ENCODE measurements at places on chromosomes 4 and X.
A peak's percentile ranks its signal among the peaks of the same experiment; 100 is the strongest.

DNA sequence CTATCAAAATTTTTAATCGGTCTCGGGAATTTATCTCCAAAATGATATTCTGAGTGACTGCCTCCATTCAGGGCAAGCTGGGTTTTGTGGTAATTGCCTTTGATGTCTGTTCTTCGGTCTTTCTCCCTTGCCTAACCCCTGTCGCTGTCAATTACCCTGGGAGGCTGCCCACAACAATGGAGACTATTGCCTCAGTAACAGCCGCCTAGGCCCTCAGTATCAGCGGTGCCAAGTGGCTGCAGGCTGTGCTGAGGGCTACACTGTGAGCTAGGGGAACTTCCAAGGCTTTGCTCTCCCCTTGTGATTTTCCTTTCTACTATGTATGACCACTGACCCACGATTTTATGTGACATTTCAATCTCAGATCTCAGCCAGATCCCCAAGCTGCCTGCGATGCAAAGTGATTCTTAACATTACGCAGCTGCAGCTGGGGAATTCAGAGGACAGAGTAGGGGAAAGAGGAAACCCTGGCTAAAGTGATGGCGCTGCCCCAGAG, 36.3 kb upstream of the REST start:
- no peak for DNase-seq

DNA sequence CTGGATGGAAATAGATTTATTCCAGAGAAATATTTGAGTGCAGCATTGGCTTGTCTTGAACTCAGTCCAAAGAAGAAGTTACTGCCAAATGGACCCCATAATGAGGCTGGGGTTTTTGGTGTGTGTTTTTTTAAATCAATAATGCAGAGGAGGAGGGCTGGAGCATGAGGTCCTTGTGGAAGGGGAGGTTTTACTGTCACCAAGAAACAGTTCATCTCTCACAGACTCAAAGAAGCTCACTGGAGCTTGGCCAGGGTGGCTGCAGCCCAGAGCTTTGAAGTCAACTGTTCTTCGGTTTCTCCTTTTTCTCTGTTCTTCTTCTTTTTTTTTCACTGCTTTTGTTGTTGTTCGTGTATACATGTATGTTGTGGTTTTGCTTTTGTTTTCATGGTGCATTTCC, 377.7 kb downstream of the FBXW7 start:
- no peak for DNase-seq

GRCh38 chr4:157389741-157390140, 169.2 kb downstream of the GRIA2 start:
- DNase-seq, result no peak

- no peak for DNase-seq
Observed at GRCh38 chrX:21741364-21741763, 16.6 kb downstream of the SMPX start.

DNA sequence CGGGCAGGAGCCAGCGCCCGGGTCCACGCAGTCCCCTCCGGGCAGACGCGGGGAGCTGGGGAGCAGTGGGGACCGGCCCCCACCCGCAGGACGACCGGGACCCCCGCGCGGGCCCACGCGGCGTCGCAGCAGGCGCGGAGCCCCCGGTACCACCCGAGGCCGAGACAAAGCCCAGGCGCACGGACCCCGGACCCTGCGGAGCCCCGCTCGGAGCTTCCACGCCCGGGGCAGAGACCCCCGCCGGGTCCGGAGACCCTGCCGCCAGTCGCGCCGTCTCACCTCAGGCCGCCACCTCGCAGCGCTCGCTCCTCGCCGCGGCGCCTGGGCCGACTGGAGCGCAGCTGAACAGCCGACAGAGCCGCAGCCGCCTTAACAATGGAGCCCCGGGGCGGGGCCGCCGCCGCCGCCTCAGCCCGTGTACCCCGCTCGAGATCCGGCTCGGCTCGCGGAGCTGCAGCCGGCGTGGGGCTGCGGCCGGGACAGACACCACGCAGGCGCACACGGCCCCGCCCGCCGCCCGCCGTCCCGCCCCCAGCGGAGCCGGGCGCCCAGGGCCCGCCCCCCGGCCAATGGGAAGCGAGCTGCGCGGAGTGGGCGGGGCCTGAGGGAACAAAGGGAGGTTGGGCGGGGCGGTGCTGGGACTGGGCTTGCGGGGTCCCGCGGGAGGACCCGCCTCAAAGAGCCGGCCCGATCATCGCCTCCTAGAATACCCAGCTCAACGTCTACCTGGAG, at the start of gene AFAP1:
TSS of gene AFAP1 (minus strand) at position 485 of the 732 bp plus-strand sequence. CDS start 67,783 bp downstream, outside the sequence.
- peak; percentile 84 for DNase-seq

- DNase-seq, result no peak
Observed at GRCh38 chr4:6969826-6970800, 60.5 kb downstream of the TBC1D14 start.

DNA sequence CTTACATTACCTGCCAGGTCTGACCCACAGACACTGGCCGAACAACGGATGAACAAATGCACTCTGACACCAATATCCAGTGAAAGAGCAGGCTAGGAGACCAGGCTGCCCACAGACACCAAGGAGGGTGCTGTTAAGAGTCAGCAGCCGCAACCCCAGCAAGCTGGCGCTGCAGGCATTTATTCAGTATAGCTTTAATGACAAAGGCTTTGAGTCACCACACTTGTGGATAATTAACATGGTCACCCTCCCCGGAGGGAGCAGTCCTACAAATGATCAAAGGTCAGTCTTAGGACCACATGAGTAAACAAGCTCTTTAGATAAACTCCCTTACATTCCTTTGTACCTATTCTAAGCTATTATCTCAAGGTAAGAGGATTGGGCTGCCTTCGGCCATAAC, 368.5 kb upstream of the GRID2 start:
- no peak for DNase-seq

DNA sequence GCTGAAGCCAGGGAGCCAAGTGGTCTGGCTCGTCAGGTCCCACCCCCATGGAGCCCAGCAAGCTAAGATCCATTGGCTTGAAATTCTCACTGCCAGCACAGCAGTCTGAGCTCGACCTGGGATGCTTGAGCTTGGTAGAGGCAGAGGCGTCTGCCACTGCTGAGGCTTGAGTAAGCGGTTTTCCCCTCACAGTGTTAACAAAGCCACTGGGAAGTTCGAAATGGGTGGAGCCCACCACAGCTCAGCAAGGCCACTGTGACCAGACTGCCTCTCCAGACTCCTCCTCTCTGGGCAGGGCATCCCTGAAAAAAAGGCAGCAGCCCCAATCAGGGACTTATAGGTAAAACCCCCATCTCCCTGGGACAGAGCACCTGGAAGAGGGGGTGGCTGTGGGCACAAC, 353.8 kb downstream of the NAP1L3 start:
- DNase-seq, result no peak

DNA sequence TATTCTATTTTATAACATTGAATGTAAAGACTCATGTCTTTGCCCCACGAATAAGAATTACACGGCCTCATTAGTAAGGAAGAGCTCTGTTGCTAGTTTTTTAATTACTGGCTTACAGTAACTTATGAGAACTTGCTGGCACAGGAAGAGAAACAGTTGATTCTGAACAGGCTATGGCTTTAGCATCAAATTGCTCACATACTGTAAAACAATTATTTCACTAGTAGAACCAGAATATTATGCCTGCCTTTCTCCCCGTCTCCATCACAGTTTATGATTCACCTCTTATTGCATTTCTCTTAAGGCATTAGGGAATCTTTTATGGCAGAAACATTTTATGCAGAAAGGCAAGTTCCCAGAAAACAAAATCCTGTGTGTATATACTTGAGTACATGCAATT, 126.1 kb downstream of the SPRY1 start:
- DNase-seq, result no peak

- no peak for DNase-seq
Observed at GRCh38 chr4:134747108-134747805, 545.7 kb upstream of the PABPC4L start.

DNA sequence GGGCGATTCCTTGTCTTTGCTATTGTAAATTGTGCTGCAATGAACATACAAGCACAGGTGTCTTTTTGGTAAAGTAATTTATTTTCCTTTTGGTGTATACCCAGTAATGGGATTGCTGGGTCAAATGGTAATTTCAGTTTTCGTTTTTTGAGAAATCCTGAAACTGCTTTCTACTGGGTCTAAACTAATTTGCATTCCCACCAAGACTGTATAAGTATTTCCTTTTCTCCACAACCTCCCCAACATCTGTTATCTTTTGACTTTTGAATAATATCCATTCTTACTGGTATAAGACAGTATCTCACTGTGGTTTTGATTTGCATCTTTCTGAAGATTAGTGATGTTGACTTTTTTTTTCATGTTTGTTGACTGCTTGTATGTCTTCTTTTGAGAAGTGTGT, 2506.0 kb downstream of the PCDH7 start:
- DNase-seq, result no peak

DNA sequence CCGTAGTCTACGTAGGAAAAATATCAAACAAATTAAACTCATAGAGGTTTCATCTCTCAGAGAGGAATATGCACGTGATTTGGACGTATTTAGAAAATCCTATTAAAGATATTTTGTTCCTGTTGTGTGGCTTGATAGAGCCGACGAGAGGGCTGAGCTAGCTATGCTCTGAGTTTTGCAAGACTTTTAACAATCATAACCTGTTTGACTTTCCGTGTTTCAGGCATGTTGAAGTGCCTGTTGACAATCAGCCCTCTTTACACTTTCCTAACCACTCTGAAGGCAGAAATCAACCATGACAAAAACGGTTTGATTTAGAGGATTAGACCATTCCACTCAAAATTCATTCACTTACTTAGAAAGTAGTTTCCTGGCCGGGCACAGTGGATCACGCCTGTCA, 297.3 kb downstream of the ASMT start:
- DNase-seq, result no peak

GRCh38 chrX:41664375-41664901, 24.3 kb upstream of the GPR34 start:
- no peak for DNase-seq

GRCh38 chrX:17707731-17708130, 29.6 kb upstream of the SCML1 start:
- DNase-seq, result no peak

DNA sequence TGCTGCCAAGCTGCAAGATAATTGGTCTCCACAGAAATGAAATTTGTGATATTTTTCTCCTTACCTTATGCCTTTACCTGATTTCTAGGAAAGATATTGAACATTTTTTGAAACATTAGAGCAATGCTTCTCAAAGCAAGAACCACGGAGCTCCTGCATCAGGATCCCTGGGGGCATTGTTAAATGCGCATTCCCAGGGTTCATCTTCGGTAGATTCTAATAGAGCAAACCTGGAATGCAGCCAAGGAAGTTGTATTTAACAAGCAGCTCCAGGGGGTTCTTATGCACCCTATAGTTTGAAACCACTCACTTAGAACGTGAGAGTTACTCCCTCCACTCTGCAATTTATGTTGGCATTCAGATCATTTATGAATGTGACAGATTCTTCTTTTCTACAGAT, 126.2 kb downstream of the SLC39A8 start:
- no peak for DNase-seq

DNA sequence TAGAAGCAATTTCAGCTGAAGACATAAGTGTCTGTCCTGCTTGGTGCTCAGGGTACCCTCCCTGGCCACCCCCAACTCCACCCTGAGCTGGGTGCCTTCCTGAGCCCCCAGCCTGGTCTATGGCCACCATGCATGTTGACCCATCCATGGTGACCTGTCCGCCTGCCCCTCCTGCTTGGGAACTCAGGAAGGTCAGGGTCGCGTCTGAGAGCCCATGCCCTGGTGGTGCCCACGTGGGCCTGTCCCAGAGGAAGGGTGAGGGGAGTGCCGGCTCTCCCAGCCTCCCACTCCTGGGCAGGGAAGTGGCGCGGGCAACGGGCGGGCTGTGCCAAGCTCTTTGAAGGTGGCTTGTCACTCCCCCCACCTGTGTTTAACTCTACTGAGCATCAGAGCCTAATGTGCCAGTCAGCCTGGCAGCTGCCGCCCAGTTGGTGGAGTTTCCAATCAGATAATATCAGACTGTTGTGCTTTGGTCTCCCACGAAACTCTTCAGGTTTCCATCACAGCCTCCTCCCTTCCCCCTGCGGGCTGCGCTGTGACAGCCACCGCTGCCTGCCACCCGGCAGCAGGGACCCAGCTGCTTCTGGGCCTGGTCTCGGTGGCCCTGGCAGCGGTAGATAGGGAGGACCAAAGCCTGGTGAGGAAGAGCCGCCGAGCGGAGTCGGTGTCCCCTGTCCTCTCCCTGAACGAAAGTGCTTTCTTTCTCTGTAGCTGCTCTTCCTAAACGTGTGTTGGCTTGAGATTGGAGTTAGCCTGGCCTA, 4.8 kb downstream of the SH3BP2 start:
- no peak for DNase-seq

- no peak for DNase-seq
Observed at GRCh38 chrX:143336261-143336660, 181.0 kb downstream of the SPANXN3 start.

- DNase-seq, result no peak
Observed at GRCh38 chr4:27040356-27040755, 179.7 kb downstream of the STIM2 start.

- DNase-seq, result no peak
Observed at GRCh38 chr4:108533245-108533844, 87.0 kb upstream of the RPL34 start.

GRCh38 chrX:13536551-13536950, 32.9 kb upstream of the EGFL6 start:
- no peak for DNase-seq

DNA sequence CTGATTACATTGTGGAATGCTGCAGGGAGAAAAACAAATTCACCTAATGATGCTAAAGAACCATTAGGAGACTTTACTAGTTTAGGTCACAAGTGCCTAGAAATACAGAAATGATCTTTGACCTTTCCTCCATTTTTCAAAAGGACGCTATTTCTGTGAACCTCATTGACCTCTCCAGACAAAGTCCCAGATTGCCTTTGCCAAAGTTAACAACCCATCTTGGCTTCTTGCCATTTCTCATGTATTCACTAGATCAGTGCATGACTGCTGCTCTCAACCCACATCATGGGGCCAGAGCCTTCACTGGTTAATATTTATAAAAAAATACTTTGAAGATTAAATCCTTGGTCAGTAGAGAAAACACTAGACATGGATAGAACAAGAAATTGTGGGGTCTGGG, 19.9 kb upstream of the AR start:
- no peak for DNase-seq

- DNase-seq, result no peak
Observed at GRCh38 chr4:148061141-148061481, 329.2 kb downstream of the ARHGAP10 start.

DNA sequence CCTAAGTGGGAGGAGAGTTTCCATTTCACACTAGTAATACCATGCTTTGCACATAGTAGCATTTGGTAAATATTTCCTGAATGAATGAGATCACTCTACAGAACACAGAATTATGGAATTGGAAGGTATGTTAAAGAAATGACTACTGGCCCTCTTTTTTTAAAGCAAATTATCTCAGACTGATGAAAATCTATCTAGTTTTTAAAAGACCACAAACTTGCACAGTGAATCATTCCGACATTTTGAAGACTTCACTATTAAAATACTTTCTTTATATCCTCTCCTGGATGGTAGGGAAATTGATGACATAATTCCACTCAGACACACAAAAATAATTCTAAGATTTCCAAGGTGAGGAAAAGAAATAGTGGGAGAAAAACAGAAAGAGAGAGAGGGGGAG, 68.4 kb upstream of the ETNPPL start:
- DNase-seq, result no peak

DNA sequence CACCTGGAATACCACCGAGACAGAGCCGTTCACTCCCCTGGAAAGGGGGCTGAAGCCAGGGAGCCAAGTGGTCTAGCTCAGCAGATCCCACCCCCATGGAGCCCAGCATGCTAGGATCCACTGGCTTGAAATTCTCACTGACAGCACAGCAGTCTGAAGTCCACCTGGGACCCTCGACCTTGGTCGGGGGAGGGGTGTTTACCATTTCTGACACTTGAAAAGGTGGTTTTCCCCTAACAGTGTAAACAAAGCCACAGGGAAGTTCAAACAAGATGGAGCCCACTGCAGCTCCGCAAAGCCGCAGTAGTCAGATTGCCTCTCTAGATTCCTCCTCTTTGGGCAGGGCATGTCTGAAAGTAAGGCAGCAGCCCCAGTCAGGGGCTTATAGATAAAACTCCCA, 243.2 kb downstream of the RASL11B start:
- no peak for DNase-seq

Data from stimulated activated CD4-positive, alpha-beta T cell treated with anti-CD3 and anti-CD28 coated beads, Interleukin-15, amount 100 ng/mL, for 48 hours (primary cell).